ENCODE measurements at places on chromosomes 1 and 21.

DNA sequence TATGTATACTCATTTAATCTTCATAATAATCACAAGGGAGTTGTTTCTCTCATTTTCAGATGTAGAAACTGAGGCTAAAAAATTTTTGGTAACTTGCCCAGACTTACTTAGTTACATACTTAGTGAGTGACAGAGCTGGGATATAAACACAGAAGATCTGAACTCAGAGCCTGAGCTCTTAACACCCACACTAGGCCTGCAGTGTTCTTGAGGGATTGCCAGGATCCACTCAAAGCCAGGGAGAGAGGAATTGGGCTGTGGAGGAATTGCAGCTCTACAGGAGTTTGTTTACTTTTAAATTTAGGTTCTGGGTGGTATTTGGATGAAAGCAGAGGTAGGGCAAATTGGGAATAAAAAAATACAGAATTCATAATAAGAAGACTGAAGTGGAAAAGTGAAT, 515.1 kb upstream of the PLXNA2 start:
- no peak for DNase-seq

DNA sequence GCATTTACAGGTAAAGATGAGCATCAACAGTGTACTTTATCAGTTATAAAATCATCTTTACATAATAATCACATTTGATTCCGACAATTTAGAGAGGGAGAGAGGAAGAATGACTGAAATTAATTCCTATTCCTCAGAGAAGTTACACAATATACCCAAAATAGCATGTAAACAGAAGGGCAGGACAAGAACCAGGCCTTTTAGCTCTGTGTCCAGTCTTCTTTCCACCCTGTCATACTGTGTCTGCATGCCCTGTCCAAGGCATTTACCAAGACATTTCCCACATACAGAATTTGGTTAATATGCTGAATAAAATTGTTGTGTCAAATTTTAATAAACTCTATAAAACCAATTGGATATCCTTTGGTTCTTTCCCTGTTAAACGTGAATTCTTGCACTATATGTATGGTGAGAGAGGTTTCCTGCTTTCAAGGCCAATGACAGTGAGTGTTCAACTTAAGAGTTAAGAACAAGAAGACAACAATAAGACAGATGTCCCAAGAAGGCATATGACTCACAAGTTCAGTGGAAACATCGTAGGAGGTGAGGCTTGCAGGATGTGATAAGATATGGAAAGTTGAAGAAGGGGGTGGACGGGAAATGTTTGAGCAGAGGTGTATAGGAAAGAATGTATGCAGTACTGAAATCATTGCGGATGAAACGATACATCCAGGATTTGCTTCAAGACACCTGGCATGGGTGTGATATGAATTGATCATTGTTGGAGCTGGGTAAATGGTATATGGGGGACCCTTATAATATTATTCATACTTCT, 20.8 kb downstream of the LRRC8B start:
- DNase-seq, result peak; percentile 65

DNA sequence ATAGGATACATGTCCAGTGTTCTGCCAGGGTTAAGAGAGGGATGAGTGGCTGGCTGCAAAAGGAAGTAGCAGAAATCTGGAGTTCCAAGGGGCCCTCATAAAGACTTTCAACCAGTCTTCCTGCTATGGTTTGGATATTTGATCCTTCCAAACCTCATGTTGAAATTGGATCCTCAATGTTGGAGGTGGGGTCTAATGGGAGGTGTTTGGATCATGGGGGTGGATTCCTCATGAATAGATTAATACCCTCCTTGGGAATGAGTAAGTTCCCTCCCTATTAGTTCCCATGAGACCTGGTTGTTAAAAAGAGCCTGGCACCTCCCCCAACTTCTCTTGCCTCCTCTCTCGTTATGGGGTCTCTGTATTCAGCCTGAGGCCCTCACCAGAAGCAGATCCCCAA, 10.1 kb upstream of the GNG12 start:
- no peak for DNase-seq

- no peak for DNase-seq
Observed at GRCh38 chr1:184056921-184057555, 5.5 kb downstream of the TSEN15 start.

GRCh38 chr1:199161766-199162303, 523.0 kb downstream of the PTPRC start:
- no peak for DNase-seq

GRCh38 chr1:214525535-214526019, 25.8 kb downstream of the PTPN14 start:
- DNase-seq, result no peak

DNA sequence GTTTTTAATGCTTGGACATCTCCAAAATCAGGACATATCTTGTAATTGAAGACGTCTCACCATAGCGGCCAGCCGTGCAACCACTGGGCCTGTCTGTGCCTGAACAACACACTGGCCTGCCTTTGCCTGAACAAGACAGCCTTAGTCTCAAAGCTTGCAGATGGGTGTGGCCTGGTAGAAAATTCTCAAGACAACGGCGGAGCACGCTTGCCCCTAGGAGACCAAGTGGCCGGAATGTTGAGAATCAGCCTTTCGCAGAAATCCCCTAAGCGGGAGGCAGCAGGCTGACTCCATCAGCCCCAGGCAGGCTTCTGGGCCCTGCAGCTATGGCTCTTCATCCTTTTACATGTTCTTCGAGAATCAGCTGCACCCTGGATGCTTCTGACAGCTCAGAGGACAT, 98.0 kb upstream of the C1orf174 start:
- no peak for DNase-seq

DNA sequence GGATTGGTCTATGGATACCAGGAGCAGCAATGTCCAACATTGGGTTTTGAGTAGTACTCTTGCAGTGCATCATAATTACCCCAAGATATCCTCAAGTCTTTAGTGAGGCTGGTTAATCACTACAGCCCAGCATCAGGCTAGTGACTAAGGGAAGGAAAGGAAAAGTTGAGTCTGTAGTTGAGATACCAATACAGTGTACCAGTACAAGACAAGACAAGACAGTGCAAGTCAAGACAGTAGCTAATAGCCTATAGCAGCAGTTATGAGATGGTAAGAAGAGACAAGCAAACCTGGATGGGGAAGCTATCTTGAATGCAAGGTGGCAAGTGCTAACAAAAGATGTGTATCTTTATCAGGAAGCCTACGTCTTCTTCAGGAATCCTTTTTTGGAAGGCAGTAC, 13.3 kb upstream of the GNG12 start:
- DNase-seq, result no peak

- no peak for DNase-seq
Observed at GRCh38 chr1:12770620-12771019, 2.9 kb upstream of the PRAMEF12 start.

Data from activated T-cell treated with anti-CD3 and anti-CD28 coated beads for 24 hours (primary cell).